Activated T-helper 1 cell treated with anti-CD3 and anti-CD28 coated beads, Interleukin-12 subunit alpha, Interleukin-12 subunit beta, Interleukin-2, Interleukin-4 antibody, amounts not matched to agents 30 ng/mL and 10 ng/mL and 1 ng/mL, durations not matched to agents 14 hours and 24 hours and 36 hours (primary cell): ENCODE measurements at places on chromosomes 2 and 18.

DNA sequence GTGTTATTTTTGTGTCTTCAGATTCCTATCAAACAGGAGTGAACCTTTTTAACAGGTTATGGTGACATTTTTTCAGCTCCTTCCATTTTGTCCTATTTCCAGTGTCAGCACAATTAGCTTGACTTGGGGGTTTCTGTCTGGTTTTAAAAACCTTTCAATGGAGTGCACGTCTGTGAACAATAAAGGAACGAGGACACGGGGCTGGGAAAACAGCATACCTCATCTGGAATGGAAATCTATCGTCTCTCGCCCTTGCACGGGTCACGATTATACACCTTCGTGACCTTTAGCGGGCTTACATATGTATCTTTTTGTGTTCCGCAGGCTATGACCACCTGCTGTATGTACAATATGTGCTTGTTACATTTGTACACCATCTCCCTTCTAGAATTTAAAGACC, 2.3 kb upstream of the ZNF532 start:
- H3K27ac ChIP-seq: no peak overlapping the region
- H3K4me1 ChIP-seq: no peaks in the 10 kb centered on the region
- DNase-seq: no peak
- no peaks in the 10 kb centered on the region for H3K36me3 ChIP-seq
- peak overlapping the region; percentile 55 for H3K4me3 ChIP-seq
- H3K27me3 ChIP-seq: peaks cover 72% of the 10 kb centered on the region

DNA sequence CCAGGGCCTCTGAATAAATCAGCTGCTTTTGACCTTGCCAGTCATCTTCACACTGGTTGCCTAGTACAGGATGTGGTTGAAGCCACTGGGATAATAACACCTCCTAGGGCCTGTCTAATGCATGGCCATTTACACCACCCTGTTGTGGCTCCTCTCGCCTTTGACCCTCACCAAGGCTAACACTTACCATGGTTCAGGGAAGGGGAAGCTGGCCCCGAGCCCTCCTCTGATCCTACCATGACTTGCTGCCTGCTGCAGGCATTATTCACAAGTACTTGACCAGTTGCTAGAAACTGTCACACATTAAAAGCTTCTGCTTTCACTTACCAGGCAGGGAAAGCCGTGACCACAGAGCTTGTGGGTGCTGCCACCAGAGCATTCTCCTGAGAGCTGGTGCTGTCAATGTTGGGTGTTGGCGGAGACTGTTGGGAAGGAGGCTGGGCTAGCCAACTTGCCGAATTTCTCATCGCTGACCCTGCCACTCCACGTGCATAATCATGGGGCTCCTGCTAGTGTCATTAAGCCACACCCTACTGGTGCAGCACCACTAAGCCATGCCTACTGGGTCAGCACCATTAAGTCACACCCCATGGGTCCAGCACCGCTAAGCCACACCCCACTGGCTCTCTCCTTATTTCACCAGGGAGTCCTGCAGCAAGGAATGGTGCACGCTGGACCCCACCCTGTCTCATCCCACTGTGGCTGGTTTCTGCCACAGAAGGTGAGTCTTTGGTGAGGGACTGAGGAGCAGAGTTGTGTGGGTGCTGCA, 47.0 kb upstream of the TTC39C start:
- H3K4me1 ChIP-seq: peaks cover 64% of the 10 kb centered on the region
- DNase-seq: no peak
- peaks cover 2% of the 10 kb centered on the region for H3K27me3 ChIP-seq
- H3K36me3 ChIP-seq: no peaks in the 10 kb centered on the region
- H3K4me3 ChIP-seq: no peak overlapping the region

GRCh38 chr2:161386228-161386824, 29.8 kb upstream of the TBR1 start:
- H3K36me3 ChIP-seq: peaks cover 24% of the 10 kb centered on the region
- H3K27me3 ChIP-seq: no peaks in the 10 kb centered on the region
- peaks cover 33% of the 10 kb centered on the region for H3K4me1 ChIP-seq
- peak overlapping the region; percentile 0 for H3K4me3 ChIP-seq
- H3K27ac ChIP-seq: no peak overlapping the region

GRCh38 chr18:64919971-64920570, 771.2 kb upstream of the LINC00305 start:
- no peak for DNase-seq
- no peaks in the 10 kb centered on the region for H3K36me3 ChIP-seq
- no peaks in the 10 kb centered on the region for H3K4me1 ChIP-seq
- H3K27me3 ChIP-seq: no peaks in the 10 kb centered on the region

GRCh38 chr18:45251236-45251635, 364.0 kb upstream of the SLC14A2 start:
- no peaks in the 10 kb centered on the region for H3K4me1 ChIP-seq
- no peaks in the 10 kb centered on the region for H3K36me3 ChIP-seq
- no peak overlapping the region for H3K27ac ChIP-seq
- no peak for DNase-seq
- no peak overlapping the region for H3K4me3 ChIP-seq

GRCh38 chr2:8176887-8177286, 505.0 kb upstream of the ID2 start:
- H3K4me1 ChIP-seq: no peaks in the 10 kb centered on the region
- DNase-seq: no peak
- H3K36me3 ChIP-seq: peaks cover 2% of the 10 kb centered on the region
- no peak overlapping the region for H3K27ac ChIP-seq
- H3K4me3 ChIP-seq: no peak overlapping the region

- H3K36me3 ChIP-seq: peaks cover 45% of the 10 kb centered on the region
- H3K4me1 ChIP-seq: peaks cover 88% of the 10 kb centered on the region
- no peaks in the 10 kb centered on the region for H3K27me3 ChIP-seq
- DNase-seq: no peak
These were observed 23.6 kb downstream of the INPP5D start for GRCh38 chr2:233083782-233084181.

- no peaks in the 10 kb centered on the region for H3K27me3 ChIP-seq
- no peak overlapping the region for H3K4me3 ChIP-seq
- H3K27ac ChIP-seq: no peak overlapping the region
- DNase-seq: no peak
- H3K4me1 ChIP-seq: peaks cover 10% of the 10 kb centered on the region
These were observed 30.2 kb downstream of the MTA3 start for GRCh38 chr2:42598656-42599055.

DNA sequence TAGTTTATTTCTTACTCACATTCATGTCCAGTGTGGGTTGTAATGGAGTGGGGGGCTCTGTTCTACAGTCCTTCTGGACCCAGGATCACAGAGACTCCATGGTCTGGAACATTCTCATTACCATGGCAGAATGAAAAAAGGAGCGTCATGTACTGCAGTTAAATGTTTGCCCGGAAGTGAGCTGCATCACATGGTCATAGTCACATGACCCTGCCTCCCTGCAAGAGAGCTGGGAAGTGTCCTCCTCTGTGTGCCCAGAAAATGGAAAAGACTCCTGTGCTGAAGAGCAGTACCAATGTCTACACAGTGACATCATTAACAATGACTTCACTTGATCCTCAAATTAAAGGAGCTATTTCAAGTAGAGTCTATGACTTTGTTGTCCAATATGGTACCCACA, 74.0 kb upstream of the ZBTB14 start:
- H3K27ac ChIP-seq: no peak overlapping the region
- H3K4me1 ChIP-seq: no peaks in the 10 kb centered on the region
- no peaks in the 10 kb centered on the region for H3K27me3 ChIP-seq
- no peak for DNase-seq

GRCh38 chr2:143261986-143262385, 132.8 kb downstream of the ARHGAP15 start:
- H3K4me3 ChIP-seq: peak overlapping the region; percentile 71
- H3K36me3 ChIP-seq: peaks cover 22% of the 10 kb centered on the region
- DNase-seq: peak; percentile 42
- H3K27me3 ChIP-seq: no peaks in the 10 kb centered on the region
